ENCODE measurements at places on chromosomes 5 and 9.

DNA sequence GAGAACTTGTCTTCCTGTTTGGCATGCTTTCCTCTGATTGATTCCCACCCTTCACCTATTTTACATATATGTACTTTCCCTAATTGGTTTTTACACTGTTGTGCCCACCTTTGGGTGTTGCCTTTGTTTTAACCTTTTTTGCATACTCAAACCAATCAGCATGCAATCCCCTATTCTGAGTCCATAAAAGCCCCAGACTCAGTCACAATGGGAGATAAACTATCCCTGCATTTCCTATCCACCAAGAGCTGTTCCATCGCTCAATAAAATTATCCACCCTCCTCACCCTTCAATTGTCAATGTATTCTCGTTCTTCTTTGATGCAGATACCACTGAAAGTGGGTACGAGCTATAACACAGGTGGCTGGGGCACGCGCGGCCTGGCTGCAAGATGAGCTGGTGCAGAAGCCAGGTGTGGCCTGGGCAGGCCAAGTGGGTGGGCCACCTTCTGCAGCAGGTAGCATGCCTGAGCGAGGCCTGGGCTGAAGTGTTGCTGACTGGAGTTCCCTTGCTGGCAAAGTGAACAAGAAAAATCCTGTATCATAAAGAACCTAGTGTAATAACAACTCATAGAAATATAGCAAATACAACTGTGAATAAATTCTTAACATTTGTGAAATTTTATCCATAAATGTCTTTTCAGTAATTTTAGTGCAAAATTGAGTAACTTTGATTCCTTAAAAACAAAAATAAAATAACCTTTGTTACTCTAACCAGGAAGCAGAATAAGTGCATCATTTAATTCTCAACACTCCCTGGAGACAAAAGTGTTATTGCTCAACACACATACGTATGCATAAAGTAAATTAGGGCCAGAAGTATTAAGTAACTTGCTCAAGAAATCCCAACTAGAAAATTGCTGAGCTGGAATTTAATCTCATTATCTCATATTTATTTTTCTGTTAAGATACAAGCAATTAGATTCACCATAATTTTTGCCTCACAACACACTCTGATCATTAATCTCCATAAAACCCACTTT, 685.3 kb upstream of the EDIL3 start:
- no peak overlapping the region for H3K4me3 ChIP-seq
- no peak for DNase-seq
- no peaks in the 10 kb centered on the region for H3K36me3 ChIP-seq
- no peaks in the 10 kb centered on the region for H3K27me3 ChIP-seq

DNA sequence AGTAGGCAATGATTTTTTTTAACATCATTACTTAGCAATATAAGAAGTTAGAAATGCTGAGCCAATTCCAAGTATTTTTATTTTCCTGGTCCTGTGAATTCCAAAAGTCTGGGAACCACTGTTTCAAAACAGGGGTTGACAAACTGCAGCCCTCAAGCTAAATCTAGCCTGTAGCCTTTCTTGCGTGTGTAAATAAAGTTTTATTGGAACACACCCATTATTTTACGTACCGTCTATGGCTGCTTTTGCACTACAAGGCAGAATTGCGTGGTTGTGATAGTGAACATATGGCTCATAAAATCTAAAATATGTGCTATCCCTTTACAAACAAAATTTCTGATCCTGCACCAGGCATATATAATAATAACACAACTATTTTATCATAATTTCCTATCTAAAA, 279.1 kb downstream of the SAXO1 start:
- H3K27ac ChIP-seq: no peak overlapping the region
- no peaks in the 10 kb centered on the region for H3K36me3 ChIP-seq
- no peak for DNase-seq

DNA sequence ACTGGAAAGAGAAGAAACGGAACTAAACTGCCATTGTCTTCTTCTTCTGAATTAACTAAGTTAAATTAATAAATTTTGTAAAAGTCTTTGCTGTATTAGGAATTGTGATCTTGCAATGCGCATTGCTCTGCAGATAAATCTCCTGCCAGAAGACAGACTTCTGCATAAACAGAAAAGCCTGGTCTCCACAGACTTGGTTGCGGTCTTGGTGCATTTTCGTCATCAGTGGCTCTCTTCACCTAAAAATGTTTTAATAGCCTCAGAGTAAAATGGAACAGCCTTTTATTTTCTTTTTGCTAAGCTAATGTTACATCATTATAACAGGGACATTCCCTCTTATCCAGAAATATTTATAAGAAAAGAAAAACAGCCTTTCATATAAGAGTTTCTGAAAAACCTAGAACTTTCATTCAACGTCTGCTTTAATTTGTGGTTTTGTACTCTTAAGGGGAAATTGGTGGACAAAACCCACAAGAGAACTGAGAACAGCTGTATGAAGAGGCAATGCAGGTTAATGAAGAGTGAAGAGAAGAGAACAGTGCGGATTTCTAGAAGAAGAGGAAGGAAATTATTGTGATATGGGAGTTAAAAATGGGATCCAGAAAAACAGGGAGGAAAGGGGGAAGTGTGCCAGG, 10.1 kb downstream of the IFNA5 start:
- no peak overlapping the region for H3K4me3 ChIP-seq
- no peak for DNase-seq
- peaks cover 9% of the 10 kb centered on the region for H3K27me3 ChIP-seq
- no peaks in the 10 kb centered on the region for H3K36me3 ChIP-seq

- no peak for DNase-seq
- no peaks in the 10 kb centered on the region for H3K27me3 ChIP-seq
- H3K4me1 ChIP-seq: peaks cover 7% of the 10 kb centered on the region
- H3K36me3 ChIP-seq: no peaks in the 10 kb centered on the region
- H3K27ac ChIP-seq: no peak overlapping the region
- no peak overlapping the region for H3K4me3 ChIP-seq
Observed at GRCh38 chr9:94703488-94704140, 22.9 kb upstream of the AOPEP start.

GRCh38 chr5:140424135-140424534, 22.5 kb downstream of the ANKHD1 start:
- no peaks in the 10 kb centered on the region for H3K27me3 ChIP-seq
- no peaks in the 10 kb centered on the region for H3K36me3 ChIP-seq
- no peak overlapping the region for H3K27ac ChIP-seq

- no peak overlapping the region for H3K27ac ChIP-seq
- peaks cover 28% of the 10 kb centered on the region for H3K4me1 ChIP-seq
- no peak for DNase-seq
- H3K36me3 ChIP-seq: no peaks in the 10 kb centered on the region
- H3K4me3 ChIP-seq: no peak overlapping the region
Observed at GRCh38 chr5:32206509-32207354, 32.6 kb upstream of the GOLPH3 start.

GRCh38 chr9:128341435-128341849, 1.1 kb downstream of the SLC27A4 start:
- H3K27ac ChIP-seq: peak overlapping the region; percentile 56
- no peaks in the 10 kb centered on the region for H3K4me1 ChIP-seq
- peak; percentile 68 for DNase-seq
- peak overlapping the region; percentile 53 for H3K4me3 ChIP-seq
- H3K27me3 ChIP-seq: no peaks in the 10 kb centered on the region

- H3K27ac ChIP-seq: no peak overlapping the region
- no peaks in the 10 kb centered on the region for H3K27me3 ChIP-seq
- H3K36me3 ChIP-seq: no peaks in the 10 kb centered on the region
- H3K4me1 ChIP-seq: no peaks in the 10 kb centered on the region
- DNase-seq: no peak
Observed at GRCh38 chr5:41102341-41102740, 31.2 kb upstream of the MROH2B start.

- peaks cover 15% of the 10 kb centered on the region for H3K4me1 ChIP-seq
- no peak for DNase-seq
- H3K4me3 ChIP-seq: no peak overlapping the region
- H3K36me3 ChIP-seq: no peaks in the 10 kb centered on the region
- no peaks in the 10 kb centered on the region for H3K27me3 ChIP-seq
Observed at GRCh38 chr5:14218897-14219573, 75.9 kb downstream of the TRIO start.

DNA sequence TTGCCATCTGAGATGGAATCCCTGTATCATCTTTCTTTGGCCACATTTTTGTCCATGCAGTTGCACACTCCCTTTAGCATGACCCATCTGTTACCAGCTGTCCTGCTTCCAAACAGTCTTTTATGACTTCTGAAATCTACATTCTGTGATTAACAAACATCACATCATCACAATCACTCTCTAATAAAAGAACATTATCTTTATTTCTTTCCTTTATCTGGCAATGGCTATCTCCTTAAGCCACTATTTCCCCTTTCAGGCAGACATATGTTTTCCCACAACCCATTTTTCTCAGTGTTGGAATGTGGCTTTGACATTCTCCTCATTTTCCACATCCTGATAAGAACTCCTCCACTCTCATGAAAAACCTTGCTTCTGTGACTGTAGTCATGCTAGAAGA, 141.0 kb downstream of the ST8SIA4 start:
- DNase-seq: no peak
- no peak overlapping the region for H3K4me3 ChIP-seq

GRCh38 chr5:71782771-71783770, 64.0 kb downstream of the CARTPT start:
- DNase-seq: peak; percentile 65
- H3K27me3 ChIP-seq: no peaks in the 10 kb centered on the region
- no peaks in the 10 kb centered on the region for H3K36me3 ChIP-seq
- H3K4me1 ChIP-seq: no peaks in the 10 kb centered on the region
- H3K27ac ChIP-seq: no peak overlapping the region

- no peaks in the 10 kb centered on the region for H3K4me1 ChIP-seq
- DNase-seq: no peak
- H3K27me3 ChIP-seq: peaks cover 4% of the 10 kb centered on the region
- H3K36me3 ChIP-seq: no peaks in the 10 kb centered on the region
- H3K27ac ChIP-seq: no peak overlapping the region
- H3K4me3 ChIP-seq: no peak overlapping the region
Observed at GRCh38 chr5:16740811-16741392, 124.1 kb upstream of the RETREG1 start.

- H3K36me3 ChIP-seq: no peaks in the 10 kb centered on the region
- no peak for DNase-seq
- no peaks in the 10 kb centered on the region for H3K4me1 ChIP-seq
- no peaks in the 10 kb centered on the region for H3K27me3 ChIP-seq
- H3K4me3 ChIP-seq: no peak overlapping the region
Observed at GRCh38 chr5:52998552-52999313, 9.6 kb downstream of the ITGA2 start.

DNA sequence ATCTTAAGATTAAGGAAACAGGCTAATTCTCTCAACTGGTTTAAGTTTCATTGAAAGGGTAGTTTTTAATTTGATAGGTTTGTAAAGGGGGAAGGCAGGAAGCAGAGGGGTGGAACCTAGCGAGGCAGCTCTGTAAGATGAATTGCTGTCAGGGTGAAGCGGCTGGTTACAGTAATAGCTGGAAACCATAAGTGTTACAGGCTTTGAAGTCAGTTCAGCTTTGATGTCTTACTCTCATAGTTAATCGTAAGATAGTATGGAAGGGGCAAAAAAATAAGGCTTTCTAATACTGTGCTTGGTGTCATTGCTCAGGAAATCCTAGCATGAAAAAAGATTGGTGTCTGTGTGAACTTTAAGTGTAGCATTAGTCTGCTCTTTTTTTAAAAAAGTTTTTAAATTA, 20.3 kb downstream of the POU5F2 start:
- H3K4me3 ChIP-seq: no peak overlapping the region
- H3K36me3 ChIP-seq: no peaks in the 10 kb centered on the region
- H3K4me1 ChIP-seq: no peaks in the 10 kb centered on the region
- DNase-seq: no peak
- no peaks in the 10 kb centered on the region for H3K27me3 ChIP-seq

GRCh38 chr9:75190762-75191161, 102.4 kb downstream of the OSTF1 start:
- no peak overlapping the region for H3K4me3 ChIP-seq
- no peak overlapping the region for H3K27ac ChIP-seq
- DNase-seq: no peak
- no peaks in the 10 kb centered on the region for H3K36me3 ChIP-seq

GRCh38 chr5:81854915-81855314, 104.0 kb upstream of the SSBP2 start:
- no peaks in the 10 kb centered on the region for H3K36me3 ChIP-seq
- H3K27me3 ChIP-seq: no peaks in the 10 kb centered on the region
- peaks cover 19% of the 10 kb centered on the region for H3K4me1 ChIP-seq
- DNase-seq: no peak
- H3K27ac ChIP-seq: no peak overlapping the region

GRCh38 chr9:34884747-34885189, 73.3 kb upstream of the PHF24 start:
- H3K27ac ChIP-seq: no peak overlapping the region
- H3K4me1 ChIP-seq: no peaks in the 10 kb centered on the region
- DNase-seq: no peak
- no peaks in the 10 kb centered on the region for H3K27me3 ChIP-seq
- H3K4me3 ChIP-seq: no peak overlapping the region

DNA sequence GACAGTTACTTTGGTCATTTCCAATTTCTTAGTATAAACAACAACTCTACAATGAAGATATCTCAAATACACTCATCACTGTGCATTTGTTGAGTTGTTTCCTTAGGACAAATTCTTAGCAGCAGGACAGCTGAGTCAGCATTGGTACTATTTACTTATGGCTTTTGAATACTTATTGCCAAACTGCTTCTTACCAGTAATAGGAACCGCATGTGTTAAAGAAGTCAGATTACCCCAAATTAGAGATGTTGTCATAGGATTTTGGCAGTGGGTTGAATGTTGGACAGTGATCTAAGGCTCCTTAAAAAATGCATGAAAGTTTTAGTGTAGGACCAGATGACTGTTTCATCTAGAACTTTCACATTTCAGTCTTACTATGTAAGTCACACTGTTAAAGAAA, 280.1 kb upstream of the DMRT1 start:
- no peak for DNase-seq
- no peaks in the 10 kb centered on the region for H3K27me3 ChIP-seq
- H3K27ac ChIP-seq: no peak overlapping the region
- no peaks in the 10 kb centered on the region for H3K4me1 ChIP-seq

GRCh38 chr9:5552301-5552700, 42.0 kb downstream of the PDCD1LG2 start:
- no peak overlapping the region for H3K27ac ChIP-seq
- no peak overlapping the region for H3K4me3 ChIP-seq
- no peaks in the 10 kb centered on the region for H3K27me3 ChIP-seq
- DNase-seq: no peak
- H3K36me3 ChIP-seq: no peaks in the 10 kb centered on the region
- no peaks in the 10 kb centered on the region for H3K4me1 ChIP-seq

DNA sequence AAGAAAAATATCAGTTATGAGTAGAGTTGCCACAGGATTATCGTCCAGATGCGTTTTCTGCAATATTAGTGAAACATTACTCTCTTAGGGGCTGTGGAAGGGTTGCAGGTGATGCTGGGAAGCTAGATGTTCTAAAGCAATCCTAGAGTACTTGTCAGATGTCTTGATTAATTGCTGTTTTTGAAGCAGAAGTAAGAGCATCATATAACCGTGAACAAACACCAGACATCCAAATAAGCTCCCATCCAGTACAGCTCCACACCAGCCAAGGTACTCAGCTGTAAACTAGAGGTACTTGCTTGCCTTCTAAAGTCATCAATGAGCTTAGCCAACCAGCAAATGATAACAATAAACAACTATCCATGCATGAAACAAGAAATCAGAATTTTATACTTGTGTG, 131.1 kb downstream of the ST8SIA4 start:
- no peak for DNase-seq
- no peaks in the 10 kb centered on the region for H3K27me3 ChIP-seq
- no peak overlapping the region for H3K4me3 ChIP-seq
- H3K27ac ChIP-seq: no peak overlapping the region
- H3K4me1 ChIP-seq: no peaks in the 10 kb centered on the region
- H3K36me3 ChIP-seq: no peaks in the 10 kb centered on the region

Measured in liver (tissue), 10 donors.